ENCODE measurements at places on chromosomes 7 and 10.

GRCh38 chr7:5750031-5750653, 31.3 kb downstream of the RNF216 start:
- no peak for DNase-seq

- no peak for DNase-seq
These were observed 3.7 kb downstream of the PARD3 start for GRCh38 chr10:34811126-34811967.

- DNase-seq: no peak
These were observed 111.2 kb downstream of the SAMD9 start for GRCh38 chr7:93006480-93007095.

DNA sequence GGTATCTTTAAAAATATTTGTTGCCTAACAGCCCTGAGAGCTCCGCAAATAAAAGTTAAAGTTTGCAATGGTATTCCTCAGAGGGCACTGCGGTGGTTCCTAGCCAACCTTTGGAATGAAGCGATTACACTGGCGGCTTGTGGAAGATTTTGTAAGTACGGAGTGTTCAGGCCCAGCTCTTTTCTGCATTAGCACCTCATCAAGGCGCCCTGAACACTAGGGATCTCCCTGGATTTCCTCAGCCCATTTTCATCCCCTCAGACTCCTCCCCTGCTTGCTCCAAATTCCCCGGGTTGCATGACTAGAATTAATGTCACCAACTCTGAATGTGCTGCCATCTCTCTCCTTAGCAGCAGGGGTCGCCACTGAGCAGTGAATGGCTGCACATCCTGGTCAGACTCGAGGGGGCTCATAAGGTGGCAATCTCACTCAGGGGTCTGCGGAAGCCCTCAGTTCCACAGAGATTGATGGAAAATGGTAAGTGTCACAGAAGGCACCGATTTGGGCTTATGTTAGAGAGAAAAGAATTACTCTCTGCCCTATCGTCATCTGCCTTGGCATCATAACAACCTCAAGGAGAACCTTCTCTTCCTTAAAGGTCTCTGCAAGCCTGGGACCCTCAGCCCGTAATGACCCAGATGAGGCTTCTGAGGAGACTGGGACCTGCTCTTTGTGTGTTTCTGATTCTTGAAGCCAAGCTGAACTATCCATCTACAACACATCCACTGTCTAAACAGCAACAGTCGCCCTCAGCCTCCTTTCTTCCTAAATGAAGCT, 262.8 kb upstream of the AOAH start:
- DNase-seq: peak; percentile 75

GRCh38 chr10:48291190-48291589, 15.3 kb upstream of the MAPK8 start:
- no peak for DNase-seq

DNA sequence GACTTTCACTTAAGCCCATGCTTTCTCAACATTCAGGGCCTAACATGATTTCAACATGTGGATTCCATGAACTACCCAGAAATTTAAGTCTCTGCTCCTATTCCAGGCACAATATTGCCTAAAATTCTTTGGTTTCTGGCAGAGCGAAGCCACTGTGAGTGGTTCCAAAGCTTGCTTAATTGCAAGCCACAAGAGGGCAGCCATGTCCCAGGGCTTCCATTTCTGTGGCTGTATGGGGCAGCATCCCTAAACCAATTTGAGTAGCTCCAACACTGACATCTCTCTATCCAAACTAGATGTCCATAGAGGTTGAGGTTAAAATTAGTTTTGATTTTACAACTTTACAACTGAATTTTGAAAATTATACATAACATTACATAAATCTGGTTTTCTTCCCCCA, 56.3 kb upstream of the MDFIC start:
- DNase-seq: peak; percentile 73

- no peak for DNase-seq
These were observed 148.2 kb upstream of the ETV1 start for GRCh38 chr7:14137676-14138075.

GRCh38 chr7:15305002-15305600, 256.7 kb downstream of the AGMO start:
- DNase-seq: peak; percentile 53

GRCh38 chr7:122442929-122443328, 138.4 kb upstream of the FEZF1 start:
- no peak for DNase-seq

GRCh38 chr7:150665089-150665748, 20.3 kb upstream of the GIMAP2 start:
- DNase-seq: peak; percentile 58

- DNase-seq: no peak
These were observed 16.2 kb upstream of the PRR15 start for GRCh38 chr7:29547421-29547820.

DNA sequence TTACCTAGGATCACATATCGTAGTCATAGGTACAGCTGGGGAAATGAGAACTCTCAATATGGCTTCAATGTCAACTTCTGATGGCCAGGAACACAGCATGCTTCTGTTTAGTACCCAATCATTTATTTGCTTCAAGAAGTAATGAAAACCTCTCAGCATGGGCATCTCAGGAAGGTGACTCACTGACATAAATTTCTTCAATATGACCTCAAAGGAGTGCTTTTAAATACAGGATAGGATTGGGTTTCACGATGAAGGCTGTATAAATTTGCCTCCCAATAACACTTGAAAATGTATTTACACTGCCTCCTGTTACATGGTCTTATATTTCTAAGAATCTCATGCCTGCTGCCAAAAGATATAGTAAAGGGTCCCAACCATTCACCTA, 15.1 kb downstream of the ITGA8 start:
- DNase-seq: no peak

DNA sequence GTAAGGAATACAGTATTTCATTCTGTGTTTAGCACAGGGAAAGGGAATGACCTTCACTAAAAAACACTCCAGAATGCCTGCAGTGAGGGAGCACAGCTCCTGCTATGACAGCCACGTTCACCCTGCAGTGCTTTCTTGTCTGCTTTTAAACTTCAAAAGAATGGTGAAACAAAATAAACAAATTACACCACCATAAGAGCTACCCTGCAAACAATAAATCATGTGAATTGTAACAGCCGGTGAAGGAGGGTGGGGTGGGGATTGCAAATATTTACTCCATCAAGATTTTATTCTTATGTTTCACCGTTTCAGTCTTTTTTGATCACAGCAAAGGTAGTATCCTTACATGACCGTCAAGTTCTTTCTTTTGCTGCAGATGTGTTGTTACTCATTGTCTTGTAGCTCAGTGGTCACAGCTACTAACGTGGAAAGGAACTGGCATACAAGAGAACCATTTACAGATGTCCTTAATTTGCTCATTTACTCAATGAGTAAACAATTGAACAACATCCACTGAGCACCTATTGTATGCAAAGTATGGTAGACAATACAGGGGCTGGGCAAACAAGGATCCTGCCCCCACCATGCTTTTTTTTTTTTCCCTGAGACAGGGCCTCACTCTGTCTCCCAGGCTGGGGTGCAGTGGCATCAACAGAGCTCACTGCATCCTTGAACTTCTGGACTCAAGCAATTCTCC, 4.1 kb upstream of the CHN2 start:
- no peak for DNase-seq

- no peak for DNase-seq
These were observed 168.3 kb downstream of the SLIT1 start for GRCh38 chr10:97017474-97017903.

Measured in suppressor macrophage treated with lipopolysaccharide for 4 hours (primary cell).